ENCODE measurements at places on chromosomes 1 and 21.

DNA sequence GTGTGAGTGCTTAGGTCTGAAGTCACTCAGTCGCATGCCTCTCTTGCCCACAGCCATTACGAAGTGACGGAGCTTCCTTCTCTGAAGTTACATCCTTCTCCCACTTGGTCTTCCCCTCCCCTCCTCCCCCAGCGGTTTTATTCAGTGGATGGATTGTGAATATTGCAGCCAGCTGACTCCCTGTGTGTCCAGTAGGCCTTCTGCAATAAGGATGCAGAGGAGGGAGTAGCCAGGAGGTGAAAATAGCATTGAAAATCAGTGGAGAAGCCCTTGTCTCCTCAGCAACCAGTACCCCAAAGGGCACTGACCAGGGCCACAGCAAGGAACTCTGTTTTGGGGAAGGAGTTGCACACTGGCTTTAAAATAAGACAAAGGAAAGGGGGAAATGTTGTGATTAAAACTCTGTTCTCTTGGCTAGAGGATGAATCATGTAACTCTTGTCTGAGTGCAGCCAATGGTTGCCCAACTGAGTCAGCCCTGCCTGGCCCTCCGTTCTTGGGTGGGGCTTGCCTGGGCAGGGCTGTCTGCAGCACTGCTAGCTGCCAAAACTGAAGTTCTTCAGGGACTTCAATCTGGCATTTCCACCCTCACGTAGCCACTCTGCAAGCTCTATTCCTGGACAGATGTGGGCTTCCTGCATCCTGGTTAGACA is 4.3 kb downstream of the S100A10 start:
- no peak for DNase-seq

GRCh38 chr1:73800376-73800775 is 397.6 kb downstream of the LRRIQ3 start:
- no peak for DNase-seq

GRCh38 chr1:59952065-59952464 is 25.5 kb upstream of the CYP2J2 start:
- DNase-seq, result no peak

GRCh38 chr1:237759377-237759776 is 131.3 kb downstream of the ZP4 start:
- no peak for DNase-seq

All from germinal center (tissue), 1 donor.